ENCODE measurements at places on chromosomes 5 and 9.
A peak's percentile ranks its signal among the peaks of the same experiment; 100 is the strongest.

DNA sequence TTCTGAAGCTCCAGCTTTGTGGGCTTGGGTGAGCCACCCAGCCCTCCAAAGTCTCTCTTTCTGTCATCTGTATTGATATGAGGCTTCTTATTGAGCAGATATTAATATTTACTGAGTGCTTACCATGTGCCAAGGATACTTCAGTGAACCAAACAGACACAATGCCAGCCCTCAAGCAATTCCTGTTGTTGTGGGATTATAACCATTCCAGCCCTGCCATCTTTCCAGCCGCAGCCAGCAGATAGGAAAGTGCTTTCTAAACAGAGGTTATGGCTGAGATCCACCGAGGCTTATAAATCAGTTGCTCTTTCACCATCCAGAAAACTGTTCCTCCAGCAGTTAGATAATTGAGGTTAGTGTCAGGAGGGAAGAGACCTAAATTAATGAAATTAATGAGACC, 137.7 kb upstream of the ALDH1B1 start:
- no peak for DNase-seq

DNA sequence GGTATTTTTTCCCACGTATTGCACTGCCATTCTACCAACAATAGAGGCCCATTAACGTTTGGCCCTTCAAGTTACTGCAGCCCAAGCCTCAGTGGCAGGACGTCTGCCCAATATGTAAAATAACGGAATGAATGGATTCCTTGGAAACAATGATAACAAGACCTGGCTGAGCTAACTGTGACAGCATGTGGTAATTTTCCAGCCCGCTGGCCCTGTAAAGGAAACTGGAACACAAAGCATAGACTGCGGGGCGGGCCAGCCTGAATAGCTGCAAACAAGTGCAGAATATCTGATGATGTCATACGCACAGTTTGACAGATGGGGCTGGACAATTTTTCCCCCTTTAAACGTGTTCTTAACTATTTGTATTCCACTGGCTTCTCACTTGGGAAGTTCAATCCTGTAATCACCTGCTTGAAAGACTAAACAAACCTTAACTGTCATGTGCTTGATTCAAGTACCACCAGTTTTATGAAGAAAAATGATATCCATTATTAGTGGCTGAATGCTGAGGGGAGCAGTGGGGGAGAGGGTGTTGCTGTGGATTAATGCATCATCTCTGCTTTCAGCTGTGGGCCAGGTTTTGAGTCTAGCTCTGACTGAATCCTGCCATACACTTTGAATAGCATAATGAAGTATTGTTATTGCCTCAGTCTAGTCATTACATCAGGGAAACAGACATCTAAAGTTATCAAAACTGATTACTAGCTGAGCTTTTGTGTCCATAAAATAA, 323.9 kb downstream of the TMEM161B start:
- DNase-seq = no peak

DNA sequence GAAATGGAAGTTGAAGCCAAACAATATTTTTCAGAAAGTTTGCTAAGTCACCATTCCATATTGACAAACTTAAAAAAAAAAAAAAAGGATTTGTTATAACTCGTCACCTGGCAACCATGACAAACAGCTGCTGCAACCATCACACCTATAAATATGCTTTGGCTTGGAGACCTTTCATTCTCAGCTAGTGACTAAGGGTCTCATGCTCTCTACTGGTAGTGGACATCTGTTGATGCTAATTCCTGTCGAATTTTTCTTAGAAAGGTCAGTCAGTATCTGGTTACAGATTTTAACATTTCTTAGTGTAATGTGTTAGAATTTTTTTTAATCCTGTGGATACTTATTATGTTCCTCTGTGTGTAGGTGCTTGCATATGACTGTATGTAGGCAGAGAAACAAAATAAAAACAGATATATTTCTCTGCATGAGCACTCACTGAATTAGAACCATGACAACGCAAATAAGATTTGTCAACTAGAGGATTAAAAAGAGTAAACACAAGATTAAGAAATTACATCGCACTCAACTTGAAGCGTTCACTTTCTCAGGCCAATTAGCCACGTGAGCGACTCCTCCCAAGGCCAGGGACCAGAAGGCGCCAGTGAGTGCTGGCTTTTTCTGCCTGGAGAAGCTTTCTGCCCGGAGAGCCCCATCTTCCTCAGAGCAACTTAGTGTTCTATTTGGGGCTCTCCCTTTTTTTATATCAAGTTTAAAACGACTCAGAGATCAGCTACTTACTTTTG, 27.0 kb upstream of the ZNF622 start:
- DNase-seq = peak; percentile 76

GRCh38 chr9:94157050-94157801, 73.0 kb downstream of the PTPDC1 start:
- peak; percentile 46 for DNase-seq

DNA sequence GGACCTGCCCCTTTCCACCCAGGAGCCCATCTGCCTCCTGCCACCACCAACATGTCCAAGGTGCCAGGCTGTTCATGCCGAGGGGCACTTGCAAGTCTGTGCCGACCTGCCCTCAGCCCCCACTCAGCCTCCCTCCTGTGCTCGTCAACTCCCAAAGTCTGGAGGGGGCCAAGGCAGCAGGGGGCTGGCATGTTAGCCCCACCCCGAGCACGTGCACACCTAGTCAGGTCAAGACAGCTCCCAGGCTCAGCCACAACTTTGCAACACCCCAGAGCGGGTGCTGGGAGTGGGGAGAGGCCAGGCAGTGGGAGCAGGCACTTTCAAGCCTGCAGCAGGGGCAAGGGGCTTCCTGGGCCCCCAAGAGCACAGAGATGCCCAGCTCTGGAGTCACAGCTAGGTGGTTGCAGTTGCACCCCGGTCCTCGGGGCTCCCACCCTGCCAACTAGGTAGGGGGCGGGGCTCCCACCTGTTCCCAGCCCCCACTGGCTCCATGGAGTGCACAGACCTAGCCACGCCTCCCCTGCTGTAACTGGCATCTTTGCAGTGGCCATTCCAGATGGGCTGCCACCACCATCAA, 272.5 kb downstream of the CETN3 start:
- no peak for DNase-seq

- DNase-seq = no peak
These were observed 38.0 kb upstream of the RETREG1 start for GRCh38 chr5:16654647-16655334.

DNA sequence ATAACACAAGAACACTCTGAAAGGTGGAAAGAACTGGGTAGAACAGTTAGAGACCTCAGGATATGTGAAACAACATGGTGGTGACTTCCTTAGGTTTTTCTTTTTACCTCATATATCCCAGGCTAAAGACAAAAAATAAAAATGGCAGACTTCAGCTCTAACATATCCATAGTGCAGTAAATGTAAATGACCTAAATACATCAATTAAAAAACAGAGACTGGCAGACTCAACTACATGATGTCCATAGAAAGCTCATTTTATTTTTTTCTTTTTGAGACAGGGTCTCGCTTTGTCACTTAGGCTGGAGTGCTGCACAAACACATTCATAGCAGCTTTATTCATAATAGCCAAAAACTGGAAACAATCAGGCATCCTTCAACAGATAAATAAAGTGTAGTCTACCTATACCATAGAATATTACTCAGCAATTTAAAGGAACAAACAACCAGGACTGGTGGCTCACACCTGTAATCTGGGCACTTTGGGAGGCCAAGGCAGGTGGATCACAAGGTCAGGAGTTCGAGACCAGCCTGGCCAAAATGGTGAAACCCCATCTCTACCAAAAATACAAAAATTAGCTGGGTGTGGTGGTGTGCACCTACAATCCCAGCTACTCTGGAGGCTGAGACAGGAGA, 4.8 kb downstream of the C5orf15 start:
- no peak for DNase-seq

DNA sequence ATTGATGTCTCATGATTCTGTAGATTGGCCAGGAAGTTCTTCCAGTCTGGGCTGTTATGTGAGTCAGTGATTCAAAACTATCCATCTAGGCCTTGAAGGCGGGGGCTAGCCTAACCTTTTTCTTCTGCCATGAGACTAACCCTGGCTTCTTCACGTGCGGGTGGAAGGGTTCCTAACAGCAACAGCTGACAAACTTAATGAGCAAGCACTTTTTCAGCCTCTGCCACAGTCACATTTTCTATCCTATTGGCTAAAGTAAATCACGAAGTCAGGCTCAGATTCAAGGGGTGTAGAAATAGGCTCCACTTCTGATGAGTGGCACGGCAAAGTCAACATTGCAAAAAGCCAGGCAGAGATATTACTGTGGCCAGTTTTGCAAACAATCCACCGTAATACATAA, 68.4 kb downstream of the STK32A start:
- DNase-seq = peak; percentile 8

GRCh38 chr5:5371957-5372356, 50.5 kb upstream of the ICE1 start:
- DNase-seq = no peak

GRCh38 chr5:125140855-125141254, 394.4 kb upstream of the ZNF608 start:
- peak; percentile 71 for DNase-seq
